ENCODE measurements at places on chromosomes 11 and 22. TPM values are rescaled to one million over a fixed set of nuclear protein-coding genes. Genes with fewer than 3 reads are reported as not detected.

DNA sequence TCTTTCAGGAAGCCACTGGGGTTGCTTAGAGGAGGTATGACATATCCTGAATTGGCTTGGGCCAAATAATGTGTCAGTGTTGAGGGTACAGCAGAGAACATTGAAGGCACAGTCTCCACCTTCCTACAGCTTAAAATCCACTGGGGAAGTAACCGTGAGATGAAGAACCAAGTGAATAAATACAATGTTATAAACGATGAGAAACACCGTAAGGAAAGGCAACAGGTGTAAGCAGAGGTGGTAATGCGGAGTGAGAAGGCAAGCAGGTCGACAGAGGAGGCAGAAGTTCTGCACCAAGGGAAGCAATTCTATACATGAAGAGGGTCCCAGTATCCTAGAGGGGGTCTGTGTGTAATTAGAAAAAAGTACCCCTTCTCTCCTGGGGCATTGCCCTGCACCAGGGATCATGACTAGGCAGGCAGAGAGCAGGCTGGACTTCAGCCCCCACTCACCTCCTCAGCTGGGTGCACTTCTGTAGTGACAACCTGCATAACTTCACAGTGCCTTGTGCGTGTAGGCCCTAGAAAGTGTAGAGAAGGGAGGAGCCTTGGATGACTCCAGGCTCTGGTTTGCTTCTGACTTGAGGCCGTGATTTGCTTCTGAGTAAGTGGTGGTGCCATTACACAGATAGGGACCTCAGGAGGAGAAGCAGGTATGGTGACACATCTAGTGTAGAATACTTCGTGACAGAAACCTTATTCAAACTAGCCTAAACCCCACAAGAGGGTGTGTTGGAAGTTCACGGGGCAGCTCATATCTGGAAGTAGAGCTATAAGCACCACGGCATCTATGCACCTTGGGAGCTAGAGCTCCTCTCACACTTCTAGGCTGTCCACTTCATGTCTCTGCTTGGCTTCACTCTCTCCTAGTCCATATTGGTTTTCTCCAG, 4.9 kb downstream of the MYOD1 start:
- DNase-seq: no peak

GRCh38 chr11:124717786-124718651, 21.7 kb upstream of the NRGN start:
- DNase-seq: no peak

- no peak for DNase-seq
These were observed 659 bp upstream of the TEAD1 start for GRCh38 chr11:12673601-12673923.

DNA sequence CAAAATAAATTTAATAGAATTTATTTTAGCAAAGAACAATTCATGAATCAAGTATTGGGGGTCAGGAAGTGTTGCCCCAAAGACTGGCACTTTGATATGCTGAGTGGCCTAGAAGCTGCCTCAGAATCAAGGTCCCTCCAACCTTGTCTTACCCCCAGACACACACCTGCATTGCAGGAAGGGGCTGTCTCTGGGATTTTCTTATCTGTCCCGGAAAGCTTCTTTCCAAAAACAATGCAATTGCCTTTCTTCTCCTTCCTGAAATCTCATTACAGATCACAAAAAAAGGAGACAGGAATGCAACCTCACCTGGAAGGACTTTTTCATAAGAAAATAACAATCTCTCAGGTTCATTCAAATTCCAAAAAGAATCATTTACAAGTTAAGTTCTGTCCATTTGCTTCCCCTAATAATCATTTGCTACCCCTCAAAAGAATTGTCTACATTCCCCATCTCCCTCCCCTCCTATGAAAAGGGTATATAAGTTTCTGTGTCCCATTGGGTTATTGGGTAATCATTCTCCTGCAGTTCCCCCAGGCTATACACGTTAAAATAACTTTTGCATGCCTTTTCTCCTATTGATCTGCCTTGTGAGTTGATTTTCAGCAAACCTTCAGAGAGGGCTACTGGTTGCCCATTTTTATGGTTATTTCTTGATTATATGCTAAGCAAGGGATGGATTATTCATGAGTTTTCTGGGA, 21.3 kb downstream of the OR10A6 start:
- DNase-seq: no peak

The AIFM3 gene
- total RNA-seq: 0.34 TPM

Data from T-helper 17 cell (primary cell).